ENCODE measurements at places on chromosomes 2 and 18. TPM values are rescaled to one million over a fixed set of nuclear protein-coding genes. Genes with fewer than 3 reads are reported as not detected.
A peak's percentile ranks its signal among the peaks of the same experiment; 100 is the strongest.

DNA sequence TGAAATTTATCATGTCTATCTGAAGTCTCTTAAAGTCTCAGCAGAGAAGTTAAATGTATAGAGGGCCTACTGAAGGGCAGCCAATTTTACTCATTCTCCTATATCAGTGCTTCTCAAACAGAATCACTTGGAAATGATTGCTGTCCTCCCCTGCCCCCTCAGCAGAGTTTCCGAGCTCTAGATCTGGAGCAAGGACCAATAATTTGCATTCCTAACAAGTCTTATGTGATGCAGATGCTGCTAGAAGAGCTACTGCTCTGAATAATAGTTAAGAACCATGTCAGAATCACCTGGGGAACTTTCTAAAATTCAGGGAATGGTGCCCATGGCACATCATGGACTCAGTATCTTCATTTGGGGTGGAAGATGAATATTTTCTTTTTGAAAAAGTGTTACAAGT is 105.6 kb upstream of the EPHA4 start:
- no peak for DNase-seq

DNA sequence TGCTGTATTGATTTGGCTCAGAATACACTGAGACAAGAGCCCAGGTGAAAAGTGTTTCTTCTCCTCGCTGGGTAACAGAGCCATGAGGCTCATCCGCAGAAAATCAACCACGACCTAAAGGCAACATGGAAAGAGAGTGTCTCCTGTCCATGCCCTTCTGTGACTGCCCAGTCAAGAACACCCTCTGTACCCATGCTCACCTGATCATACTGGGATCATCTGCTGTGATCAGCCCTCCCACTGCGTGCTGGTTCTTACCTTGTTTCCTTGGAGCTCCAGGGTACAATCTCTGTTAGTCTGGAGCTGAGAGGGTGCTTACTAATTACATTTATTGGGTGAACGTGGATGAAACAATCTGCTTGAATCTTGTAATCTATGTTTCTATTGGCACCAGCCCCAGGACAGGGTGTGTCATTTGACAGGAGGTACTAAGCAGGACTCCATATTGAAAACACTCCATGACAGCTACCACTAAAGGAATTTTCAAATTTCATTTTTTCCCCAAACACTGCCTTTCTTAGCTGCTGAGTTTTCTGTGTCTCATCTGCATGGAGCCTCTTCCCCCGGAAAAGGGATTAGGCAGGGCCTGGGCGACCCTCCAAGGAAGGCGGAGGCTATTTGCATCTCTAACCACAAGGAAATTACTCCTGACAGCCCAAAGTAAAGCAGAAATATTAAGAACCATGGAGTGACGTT is 39.7 kb upstream of the GRP start:
- no peak for DNase-seq

DNA sequence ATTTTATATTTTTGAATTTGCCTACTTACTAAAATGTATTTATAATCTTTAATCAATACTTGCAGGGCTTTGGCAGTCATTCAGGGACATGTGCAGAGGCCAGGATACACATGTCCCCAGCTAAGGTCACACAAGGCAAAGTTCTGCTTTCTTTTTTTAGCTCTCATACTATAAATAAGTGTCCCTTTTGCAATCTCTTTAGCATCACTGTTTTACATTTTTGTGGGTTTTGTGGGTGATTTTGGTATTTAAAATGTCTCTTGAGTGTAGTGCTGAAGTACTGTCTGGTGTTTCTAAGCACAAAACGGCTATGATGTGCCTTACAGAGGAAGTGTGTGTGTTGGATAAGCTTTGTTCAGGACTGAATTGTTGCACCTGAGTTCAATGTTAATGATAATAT is 309.0 kb upstream of the GULP1 start:
- DNase-seq = peak; percentile 40

DNA sequence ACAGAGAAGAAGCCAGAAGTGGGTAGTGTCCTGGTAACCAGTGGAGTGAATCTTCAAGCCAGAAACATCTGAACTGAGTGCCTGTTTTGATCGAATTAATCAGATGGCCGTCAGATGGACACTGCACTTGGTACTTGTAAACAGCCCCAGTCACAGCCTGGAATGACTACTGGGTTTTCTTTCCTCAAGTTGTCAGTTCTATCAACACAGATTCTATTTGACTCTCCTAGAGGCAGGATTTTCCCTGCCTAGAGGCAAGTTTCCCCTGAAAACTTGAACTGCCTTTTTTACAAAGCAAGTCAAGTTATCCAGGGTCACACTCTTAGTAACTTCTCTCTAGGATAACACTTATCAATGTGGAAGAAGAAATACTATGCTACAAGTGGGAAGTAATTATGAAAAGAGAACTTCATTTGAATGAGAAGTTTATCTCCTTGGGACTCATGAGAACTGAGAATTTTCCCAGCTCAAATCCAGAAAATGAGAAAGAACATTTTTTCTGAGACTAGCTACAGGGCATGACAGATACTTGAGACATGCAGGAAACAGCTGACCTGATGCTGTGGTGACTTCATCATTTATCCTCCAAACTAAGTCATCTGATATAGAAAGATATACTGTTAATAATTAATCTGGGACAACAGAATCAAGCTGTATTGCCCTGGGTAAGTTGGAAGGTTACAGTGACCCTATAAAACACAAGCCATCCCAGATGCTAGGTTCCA is 36.0 kb downstream of the SULT1C2 start:
- no peak for DNase-seq

DNA sequence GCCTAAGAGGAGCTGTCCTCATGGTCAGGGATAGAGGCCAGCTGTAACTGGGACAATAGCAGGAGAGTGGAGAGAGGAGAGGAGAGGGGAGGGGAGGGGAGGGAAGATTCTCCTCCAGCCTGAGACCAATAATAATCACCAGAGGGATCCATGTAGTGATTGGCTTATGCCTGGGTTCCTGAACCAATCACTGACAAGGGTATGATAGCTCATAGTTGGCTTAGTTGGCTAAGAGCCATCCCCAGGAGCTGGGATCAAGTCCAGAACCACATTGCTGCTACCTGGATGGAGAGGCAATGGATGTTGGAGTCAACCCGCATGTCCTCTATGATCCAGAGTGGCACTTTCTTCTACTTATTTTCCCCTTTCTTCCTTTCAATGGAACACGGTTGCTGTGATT is 7.7 kb upstream of the ST8SIA5 start:
- no peak for DNase-seq

CCDC68 gene
- not detected for polyA plus RNA-seq

PGAP1 gene
- 2.0 TPM for polyA plus RNA-seq

ASNSD1 gene
- 77.4 TPM for polyA plus RNA-seq

PSMA8 gene
- not detected for polyA plus RNA-seq
